ENCODE measurements at places on chromosomes 12 and 14.
A peak's percentile ranks its signal among the peaks of the same experiment; 100 is the strongest.

- DNase-seq = no peak
Measured at GRCh38 chr14:101118746-101119591, 215.4 kb upstream of the RTL1 start.

- DNase-seq = peak; percentile 91
Measured at GRCh38 chr14:105045710-105046326, 19.4 kb downstream of the GPR132 start.

GRCh38 chr12:90909069-90909770 is 45.8 kb downstream of the CCER1 start:
- no peak for DNase-seq

- no peak for DNase-seq
Measured at GRCh38 chr14:105530285-105531087, 4.1 kb downstream of the TMEM121 start.

- DNase-seq = no peak
Measured at GRCh38 chr14:78697341-78697740, 527.2 kb downstream of the NRXN3 start.

- DNase-seq = no peak
Measured at GRCh38 chr14:51431033-51431709, 191.1 kb downstream of the TMX1 start.

- DNase-seq = no peak
Measured at GRCh38 chr14:21385188-21385904, 1.5 kb upstream of the SUPT16H start.

GRCh38 chr12:48818831-48819590 is 715 bp downstream of the CACNB3 start:
- DNase-seq = no peak

- DNase-seq = no peak
Measured at GRCh38 chr12:113116875-113117274, 18.7 kb downstream of the RASAL1 start.

DNA sequence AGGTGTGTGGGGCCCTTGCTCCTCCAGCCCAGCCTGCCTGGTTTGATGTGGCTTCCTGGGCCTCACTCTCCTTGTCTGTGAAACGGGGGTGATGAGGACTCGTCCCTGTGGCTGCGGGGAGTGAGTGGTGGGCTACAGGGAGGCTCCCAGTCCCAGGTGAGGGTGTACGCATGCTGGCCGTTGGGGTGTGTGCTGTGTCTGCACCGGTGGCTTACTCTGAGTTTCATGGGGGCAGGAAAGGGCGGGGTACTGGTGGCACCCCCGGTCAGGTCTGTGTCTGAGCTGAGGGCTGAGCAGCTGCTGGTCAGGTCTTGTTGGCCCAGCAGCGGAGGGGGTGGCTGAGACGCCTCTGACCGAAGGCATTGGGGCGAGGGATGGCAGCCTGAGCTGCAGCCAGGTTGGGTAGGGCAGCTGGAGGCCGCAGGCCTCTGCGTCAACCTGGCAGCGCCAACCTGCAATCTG is 11.2 kb downstream of the ULK1 start:
- no peak for DNase-seq

DNA sequence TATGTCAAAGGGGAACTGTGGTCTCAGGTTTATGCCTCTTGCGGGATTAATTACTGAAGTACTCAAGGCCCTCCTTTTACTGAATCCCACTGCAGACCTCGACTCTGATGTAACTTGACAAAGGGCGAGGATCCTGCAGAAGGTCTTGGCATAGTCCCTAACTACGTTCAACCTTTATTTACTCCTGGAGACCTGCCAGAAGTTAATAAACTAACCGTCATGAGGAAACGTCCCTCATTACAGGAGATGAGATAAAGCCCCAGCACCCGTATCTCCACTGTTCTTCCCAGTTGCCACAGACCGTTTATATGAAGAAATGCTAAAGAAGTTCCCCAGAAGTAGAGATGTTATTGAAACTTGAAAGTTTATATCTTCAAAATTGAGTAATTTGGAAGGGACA is 190.9 kb downstream of the ETV6 start:
- no peak for DNase-seq

- DNase-seq = no peak
Measured at GRCh38 chr12:64110864-64111263, 111.2 kb downstream of the KICS2 start.

DNA sequence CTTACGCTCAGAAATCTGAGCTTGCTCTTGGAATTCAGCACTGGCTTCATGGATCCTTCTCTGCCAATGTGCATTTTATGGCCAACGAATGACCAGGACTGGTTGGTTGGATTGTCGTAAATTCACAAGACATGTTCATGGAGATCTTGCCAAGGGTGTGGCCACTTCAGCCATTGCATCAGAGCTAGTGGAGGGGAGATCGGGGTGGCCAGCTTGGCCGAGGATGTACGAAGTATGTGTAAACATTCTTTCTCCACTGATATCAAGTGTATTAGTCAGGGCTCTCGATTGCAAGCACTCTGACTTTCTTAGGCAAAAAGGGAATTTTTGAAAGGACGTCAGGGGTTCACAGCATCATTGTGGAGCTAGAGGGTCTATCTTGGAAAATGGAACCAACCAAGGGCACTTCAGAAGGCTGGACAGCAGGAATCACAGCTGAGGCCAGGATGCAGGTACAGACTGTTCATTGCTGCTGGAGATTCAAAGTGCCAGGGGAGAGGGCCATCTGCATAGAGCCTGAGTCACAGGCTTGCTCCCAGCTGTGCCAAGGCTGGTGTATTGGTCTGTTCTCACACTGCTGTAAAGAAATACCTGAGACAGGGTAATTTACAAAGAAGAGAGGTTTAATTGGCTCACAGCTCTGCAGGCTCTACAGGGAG is 32.9 kb upstream of the ADGRD1 start:
- DNase-seq = no peak

DNA sequence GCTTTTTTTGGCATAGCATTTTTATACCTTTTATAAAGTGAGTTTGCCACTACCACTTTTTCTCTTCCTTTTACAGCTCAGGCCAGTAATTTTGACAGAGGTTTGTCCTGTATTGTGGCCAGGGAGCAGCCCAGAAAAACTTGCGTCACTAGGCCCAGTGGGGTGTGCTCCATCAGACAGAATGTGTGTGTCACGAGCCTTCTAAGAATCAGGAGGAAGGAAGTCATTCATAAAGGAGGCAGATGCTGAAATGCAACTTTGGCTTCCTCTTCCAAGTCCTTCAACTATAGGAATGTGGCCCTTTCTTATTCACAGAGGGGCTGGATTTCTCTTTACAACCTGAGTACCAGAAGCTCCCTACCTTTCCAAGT is 10.1 kb upstream of the RAB35 start:
- no peak for DNase-seq

DNA sequence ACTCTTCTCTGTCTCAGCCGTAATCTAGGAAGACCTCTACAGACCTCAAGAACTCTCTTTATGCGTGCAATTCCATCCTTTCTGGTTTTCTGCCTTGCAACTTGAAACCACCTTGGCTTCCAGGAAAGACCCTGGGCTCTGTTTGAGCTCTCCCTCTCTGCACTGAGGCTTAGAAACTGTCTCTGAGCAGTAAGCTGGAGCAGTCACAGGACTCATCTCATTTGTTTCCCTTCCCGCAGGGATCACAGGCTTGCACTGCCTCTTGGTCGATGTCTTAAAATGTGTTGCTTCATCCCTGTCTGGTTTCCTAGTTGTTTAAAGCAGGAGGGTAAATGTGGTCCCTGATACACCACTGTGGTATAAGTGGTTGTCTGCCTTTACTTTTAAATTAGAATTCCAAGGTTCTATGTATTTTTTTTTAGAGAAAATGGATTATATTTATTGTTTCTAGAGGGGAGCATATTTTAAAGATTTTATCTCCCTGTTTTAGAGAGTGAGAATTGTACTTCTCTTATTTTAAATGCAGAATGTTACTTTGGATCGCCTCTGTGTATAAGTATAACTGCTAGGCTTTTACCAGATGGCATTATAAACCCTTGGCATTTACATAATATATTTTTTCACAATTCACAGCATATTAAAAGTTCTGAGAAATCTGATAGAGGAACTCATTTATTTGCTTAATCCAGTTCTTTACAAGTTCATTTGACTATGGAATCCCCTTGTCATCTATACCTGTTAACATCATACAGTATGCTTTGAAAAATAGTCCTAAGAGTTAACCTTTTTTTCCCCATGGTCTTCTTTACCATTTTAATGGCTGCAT is 26.4 kb downstream of the EID3 start:
- DNase-seq = no peak

- no peak for DNase-seq
Measured at GRCh38 chr14:103384450-103385151, 614 bp upstream of the MARK3 start.

Measured in stimulated activated CD4-positive, alpha-beta T cell treated with anti-CD3 and anti-CD28 coated beads, Interleukin-1b, Interleukin-23, amount 100 ng/mL, for 1 hour (primary cell).